ENCODE measurements at places on chromosomes 1 and 21.

DNA sequence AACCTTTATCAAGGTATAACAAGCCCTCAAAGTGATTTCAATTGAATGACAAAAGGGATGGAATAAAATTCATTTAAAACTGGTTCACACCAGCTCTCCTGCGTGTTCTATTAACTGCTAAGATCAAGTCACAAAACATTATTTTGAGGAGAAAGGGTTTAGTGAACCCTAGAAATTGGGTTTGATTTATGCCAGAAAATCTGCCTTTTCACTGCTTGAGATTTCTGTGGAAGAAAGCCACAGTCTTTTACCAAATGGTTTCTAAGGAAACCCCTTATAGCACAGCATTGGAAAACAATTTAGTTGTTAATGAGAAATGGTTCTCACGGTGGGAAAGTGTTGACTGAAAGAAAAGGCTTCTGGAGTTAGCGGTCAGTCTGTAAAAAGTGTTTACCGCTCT lies 43.6 kb upstream of the DPH5 start:
- DNase-seq = no peak

DNA sequence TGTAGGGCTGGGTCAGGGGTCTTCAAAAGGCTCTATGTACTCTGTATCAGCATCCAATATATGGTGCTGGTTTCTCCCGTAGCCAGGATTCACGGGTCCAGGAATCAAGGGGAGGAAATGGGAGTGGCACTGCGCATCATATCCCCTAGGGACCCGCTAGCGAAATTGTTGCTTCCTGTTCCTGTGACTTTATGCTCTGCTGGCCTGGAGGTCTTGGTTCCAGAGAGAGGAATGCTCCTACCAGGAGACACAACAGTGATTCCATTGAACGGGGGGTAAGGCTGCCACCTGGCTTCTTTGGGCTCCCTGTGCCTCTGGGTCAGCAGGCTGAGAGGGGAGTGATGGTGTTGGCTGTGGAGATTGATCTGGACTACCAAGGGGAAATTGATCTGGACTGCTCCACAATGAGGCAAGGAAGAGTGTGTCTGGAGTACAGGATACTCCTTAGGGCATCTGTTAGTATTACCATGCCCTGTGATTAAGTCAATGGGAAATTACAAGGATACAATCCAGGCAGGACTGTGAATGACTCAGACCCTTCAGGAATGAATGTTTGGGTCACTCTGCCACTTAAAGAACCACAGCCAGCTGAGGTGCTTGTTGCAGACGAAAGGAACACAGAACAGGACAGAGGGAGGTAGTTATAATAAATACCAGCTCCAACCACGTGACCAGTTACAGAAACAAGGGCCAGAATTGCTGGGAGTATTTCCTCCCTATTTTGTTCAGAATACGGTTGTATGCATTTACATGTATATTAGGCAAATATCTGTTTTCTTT lies 10.2 kb downstream of the SPSB1 start:
- no peak for DNase-seq

DNA sequence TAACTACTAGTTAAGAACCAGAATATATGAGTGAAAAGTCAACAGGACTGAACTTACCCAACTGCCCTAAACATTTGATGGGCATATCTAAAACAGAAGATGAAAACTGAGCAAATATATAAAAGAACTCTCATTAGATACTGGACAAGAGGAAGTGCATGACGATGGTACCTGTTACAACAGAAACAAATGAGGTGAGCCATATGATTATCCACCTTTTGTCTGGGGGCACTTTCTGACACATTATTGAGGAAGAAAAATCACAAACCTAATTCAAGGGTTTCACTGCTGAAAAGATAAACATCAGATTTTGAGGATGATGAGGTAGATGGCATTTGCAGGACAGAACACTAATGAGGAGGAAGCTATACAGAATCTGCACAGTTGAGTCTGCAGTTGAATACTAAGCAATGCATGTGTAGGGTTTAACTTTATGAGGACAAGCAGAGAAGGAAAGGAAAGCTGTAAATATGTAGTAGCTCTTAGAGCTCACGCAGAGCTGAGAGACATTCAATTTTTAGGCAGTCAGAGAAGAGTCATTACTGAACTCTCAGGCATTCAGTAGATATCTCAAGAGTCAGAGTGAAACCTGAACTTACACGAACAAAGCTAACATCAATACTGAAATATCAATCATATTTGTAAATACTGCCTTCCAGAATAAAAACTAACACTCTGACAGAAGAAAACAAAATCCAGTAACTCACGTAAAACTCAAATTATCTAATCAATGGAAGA lies 262.1 kb downstream of the AKT3 start:
- DNase-seq = no peak

- no peak for DNase-seq
These were observed 281 bp upstream of the BTF3L4 start for GRCh38 chr1:52055866-52056162.

GRCh38 chr1:229249854-229250644 lies 20.9 kb upstream of the RAB4A start:
- no peak for DNase-seq

DNA sequence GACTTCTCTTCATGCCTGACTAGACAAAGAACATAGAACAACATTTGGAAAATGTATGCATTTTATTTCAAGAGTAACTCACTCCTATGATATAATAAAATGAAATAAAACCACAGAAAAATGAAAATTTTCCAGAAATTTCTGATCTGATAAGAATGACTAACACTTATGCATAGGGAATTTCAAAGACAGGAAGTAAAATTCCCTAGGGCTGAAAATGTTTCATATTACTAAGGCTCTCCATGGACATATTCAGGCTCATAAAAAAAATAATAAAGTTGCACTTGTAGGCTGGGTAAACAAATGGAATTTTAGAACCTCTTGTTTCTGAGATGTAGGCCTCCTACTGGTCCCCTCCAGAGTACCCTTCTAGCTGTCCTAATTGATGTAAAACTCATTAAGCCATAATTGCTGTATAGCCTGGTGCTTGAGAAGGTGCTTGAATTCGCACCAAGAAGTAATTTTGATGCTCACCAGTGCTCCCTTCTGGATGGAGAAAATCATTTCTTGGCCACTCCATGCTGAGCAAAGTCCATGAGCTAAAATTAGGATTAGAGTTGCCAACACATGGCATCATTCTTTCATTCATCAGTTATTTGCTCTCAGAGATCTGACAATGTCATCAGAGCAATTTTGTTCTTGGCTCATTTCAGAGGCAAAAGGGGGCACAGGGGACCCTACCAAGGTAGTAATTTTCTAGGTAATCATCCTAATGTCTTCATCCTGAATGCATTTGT lies 641.0 kb upstream of the CAMK1G start:
- no peak for DNase-seq
